ENCODE measurements at places on chromosomes 2 and 18.

DNA sequence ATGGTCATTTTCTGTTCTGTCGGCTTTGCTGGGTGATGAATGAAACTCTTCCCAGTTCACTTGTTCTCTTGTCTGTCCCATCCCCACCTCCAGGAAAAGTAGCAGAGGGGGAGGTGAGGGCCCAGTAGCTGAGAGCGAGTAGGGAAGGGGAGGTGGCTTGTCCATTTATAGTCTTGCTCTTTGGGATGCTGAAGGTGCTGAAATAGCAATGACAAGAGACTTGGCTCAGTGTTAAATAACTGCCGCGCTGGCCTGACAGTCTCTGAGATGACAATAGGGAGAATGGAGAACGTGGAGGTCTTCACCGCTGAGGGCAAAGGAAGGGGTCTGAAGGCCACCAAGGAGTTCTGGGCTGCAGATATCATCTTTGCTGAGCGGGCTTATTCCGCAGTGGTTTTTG, at the start of gene SMYD1:
SMYD1 (plus strand) TSS at position 228 of the 400 bp plus-strand sequence; CDS start at position 268, 40 bp downstream.
- DNase-seq = no peak

DNA sequence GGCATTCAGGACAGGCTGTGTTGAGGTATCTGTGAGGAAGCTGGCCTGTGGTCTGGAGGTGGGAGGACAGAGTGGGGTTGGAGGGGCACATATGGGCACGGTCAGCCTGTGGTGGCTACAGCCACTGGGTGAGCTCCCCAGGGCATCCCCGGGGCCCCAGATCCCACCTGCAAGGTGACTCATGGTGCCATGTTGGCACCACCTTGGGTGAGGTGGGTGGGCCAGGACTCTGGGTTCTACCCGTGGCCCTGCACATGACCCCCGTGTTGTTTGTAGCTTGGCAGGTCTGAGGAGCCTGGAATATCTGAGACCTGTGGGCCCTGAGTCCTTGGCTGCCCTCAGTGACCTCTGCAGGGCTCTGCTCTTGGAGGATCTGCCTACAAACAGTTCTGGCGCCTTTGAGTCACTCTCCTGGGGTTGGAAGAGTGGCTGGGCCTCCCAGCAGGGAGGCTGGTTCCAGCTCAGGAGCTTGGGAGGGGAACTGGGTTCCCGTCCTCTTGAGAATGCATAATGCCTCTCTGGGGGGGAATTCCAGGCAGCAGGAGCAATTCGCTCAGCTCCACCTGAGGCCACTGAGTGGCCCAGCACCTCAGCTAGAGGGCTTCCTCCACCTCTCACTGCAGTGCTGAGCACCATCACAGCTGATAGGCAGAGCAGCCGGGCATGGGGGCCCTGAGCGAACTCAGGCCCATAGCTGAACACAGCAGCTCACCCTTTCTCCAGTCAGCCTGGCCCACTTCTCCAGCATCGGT, 105.1 kb downstream of the DYSF start:
- no peak for DNase-seq

GRCh38 chr2:58709274-58709673, 468.1 kb upstream of the FANCL start:
- no peak for DNase-seq

DNA sequence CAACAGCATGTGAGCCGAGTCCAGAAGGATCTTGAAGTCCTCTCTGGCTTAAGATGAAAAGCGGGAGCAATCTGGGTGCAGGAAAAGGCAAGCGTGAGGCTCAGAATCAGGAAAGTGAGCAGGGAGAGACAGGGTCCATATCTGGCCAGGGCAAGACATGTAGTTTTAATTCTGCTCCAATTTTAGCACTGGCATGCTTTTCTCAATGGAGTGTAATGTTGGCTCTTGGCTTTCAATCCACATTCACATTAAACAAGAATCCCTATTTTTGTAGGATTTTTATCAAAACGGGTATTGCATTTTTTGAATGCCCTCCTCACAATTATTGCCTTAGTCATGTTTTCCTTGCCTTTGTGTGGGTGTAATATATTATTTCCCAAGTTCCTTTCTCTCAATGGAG, 6.0 kb downstream of the SPATA3 start:
- no peak for DNase-seq

DNA sequence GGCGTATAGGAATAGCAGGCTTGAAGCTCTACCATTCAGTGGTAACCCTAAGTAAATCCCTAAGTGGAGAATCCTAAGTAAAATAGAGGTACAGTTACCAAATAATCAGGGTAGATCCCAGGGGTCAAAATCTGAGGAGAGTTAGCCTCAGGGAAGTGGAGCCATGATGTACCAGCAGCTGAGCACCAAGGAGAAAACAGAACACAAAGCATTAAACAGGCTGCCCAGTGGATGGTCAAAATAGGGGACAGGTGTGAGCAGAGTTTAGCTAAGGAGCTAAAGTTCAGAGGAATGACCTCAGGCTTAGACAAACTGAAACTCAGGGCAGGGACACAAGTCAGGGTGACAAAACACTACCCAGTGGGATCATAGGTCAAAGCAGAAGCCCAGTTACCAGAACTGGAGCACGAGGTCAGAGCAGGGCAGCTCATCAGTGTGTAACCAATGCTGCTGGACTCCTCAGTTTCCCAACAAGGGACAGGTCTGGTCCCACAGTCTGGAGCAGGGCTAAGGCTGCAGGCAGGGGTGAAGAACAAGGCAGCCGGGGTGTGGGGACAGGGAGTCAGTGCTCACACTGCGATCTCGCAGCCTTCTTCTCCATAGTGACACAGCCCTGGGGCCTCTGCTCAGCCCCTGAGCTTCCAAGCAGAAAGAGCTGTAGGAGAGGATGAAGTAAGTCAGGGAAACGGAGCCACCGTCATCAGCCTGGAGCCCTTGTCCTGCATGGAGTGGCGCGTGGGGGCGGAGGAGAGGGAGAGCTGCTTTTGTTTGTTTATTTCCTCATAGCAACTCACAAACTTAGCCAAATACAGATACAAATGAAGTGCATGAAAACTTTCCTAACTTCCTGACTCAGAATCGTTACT, 264.0 kb downstream of the MREG start:
- no peak for DNase-seq

- no peak for DNase-seq
Observed at GRCh38 chr2:156083763-156084493, 248.6 kb downstream of the NR4A2 start.
